ENCODE measurements at places on chromosomes 4 and X.

DNA sequence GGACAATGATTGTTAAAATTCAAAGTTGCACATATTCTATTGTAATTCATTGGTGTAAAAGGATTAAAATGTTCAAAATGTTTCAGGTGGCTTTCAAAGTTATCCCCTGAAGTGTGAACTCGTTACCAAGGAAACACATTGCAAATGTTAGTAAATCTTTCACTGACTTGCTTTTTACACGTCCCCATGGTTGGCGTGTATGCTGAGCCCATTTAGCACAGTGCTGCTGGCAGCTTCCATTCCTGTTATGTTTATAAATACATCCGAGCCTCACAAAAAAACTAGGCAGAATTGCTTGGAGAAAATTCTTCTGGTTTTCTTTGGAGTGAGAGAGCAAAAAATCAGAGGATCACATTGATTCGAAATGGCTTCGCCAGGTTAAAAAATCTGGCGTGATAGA lies 105.9 kb upstream of the HPGD start:
- DNase-seq: no peak

DNA sequence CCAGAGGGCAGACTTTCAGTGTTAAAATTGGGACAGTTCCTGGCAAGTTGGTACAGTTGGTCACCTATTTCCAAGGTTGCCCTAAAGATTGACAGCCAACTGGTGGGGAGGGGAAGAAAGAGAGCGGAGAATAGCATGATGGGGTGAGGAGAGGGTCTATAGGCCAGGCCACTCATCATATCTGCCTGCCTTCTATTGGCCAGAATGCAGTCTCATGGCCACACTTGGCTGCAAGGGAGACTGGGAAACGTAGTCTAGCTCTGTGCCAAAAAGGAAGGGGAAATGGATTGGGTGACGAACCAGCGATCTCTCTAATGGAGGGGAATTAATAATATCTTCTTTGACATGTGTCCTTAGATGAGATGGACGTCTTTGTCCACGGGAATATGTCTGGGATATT lies 197.4 kb upstream of the ATP6AP2 start:
- no peak for DNase-seq

- DNase-seq: no peak
Measured at GRCh38 chr4:175514174-175514573, 297.9 kb downstream of the GPM6A start.

DNA sequence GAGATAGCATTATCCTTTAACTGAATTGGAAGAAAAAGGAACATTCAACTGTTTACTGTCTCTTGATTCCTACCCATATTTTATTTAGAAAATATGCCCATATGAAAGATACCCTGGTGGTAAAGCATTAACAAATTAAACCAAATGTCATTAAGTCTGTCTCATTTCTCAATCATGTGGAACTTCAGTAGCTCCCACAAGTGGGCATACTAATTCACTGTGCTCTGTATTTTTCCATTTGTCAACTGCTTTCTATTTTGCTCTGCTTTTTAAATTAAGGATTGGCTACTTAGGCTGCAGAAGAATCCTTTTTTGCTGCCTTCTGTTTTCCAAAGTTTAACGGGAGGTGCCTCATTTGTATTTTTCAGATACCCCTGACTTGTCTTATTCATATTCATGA lies 77.2 kb downstream of the DDIT4L start:
- DNase-seq: no peak

GRCh38 chrX:44006081-44006480 lies 32.9 kb upstream of the NDP start:
- no peak for DNase-seq

DNA sequence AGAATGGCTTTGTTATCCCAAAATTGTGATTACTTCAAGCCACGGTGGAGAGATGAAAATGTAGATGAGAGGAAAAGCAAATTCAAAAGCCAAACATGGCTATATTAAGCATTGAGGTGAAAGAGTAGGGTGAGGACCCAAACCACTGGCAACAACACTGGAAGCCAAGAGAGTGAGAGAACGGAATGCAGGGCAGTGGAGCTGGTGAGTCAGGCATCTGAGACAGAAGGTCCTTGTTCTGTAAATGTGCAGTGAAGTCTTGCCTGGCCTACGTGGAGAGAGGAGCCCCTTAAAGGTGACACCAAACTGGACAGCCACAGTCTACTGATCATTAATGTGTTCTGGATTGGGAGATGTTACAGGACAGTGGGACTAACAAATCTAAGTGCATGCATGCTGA lies 22.8 kb upstream of the SEC24B start:
- no peak for DNase-seq

GRCh38 chr4:151960449-151961230 lies 199.8 kb upstream of the GATB start:
- DNase-seq: no peak

DNA sequence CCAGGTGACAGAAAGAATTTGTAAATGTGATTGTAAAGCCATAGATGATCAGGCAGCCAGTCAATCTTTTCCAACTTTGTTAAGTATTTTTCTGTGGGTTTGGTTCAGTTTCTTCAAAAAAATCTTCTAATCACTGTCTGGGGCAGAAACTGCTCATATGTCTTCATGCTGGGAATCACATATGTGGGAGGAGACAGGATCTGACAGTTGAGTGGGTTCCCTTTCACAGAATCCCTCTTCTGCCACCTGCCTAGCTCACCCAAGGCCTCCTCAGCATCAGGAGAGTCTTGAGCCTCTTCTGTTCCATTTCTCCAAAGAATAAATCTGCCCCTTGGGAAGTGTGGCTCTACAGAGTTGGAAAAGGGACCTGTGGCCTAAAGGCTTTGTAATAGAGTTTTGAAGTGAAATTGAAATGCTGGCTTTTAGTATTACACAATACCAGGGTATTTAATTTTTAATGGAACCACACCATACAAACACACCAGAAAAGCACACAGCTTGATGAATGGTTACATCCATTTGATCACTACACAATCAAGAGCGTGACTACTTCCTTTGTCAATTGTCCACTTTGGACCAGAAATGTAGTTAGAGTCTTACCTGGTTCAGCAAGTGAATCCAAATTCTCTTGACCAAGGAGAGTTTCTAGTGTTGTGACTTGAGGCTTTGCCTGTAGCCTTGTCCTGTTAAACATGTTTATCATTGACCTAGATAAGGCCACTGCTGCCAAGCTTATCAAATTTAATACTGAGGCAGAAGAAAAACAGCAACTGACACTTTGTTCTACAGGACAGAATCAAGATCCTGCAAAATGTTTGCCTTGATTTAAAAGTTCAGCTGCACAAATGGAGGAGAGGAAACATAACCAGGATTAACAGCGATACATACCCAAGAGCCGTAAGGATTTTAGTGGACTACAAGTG lies 20.4 kb downstream of the MSMO1 start:
- no peak for DNase-seq

DNA sequence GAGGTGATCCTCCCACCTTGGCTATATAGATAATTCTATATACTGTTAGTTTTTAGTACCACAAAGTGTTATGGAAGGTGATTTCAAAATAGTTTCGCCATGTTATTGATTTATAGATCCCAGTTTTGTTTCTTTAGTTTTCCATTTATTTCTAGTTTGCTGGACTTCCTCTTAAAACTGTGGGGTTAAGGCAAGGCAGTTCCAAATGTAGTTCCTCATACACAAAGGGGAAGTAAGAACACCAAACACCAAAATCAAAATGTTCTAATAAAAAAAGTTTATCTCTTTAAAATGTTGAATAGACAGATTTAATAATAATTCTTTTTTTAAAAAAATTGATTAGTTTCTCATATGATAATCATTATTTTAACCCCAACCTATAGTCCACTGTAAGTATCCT lies 6.8 kb upstream of the CISD2 start:
- no peak for DNase-seq

- no peak for DNase-seq
Measured at GRCh38 chr4:110666030-110666429, 43.2 kb upstream of the PITX2 start.

GRCh38 chr4:183438458-183439113 lies 5.8 kb upstream of the CDKN2AIP start:
- DNase-seq: no peak

DNA sequence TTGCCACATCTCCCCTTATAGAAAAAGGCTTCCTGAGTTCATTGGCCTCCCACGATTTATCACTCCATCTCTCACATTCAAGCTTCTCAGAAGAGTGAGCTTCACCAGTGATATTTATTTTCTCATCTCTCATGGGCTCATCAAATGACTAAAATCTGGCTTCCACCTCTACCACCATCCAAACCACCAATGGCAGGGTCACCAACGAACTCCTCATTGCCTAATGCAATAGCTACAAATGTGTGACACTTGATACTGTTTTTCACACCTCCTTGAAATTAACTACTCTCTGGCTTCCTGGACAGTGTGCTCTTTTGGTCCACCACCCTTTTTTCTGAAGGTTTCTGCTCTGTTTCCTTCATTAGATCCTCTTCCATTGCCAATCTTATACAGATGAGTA lies 129.0 kb downstream of the SH2D1A start:
- no peak for DNase-seq

- DNase-seq: no peak
Measured at GRCh38 chr4:151218343-151218742, 58.6 kb upstream of the PRSS48 start.

DNA sequence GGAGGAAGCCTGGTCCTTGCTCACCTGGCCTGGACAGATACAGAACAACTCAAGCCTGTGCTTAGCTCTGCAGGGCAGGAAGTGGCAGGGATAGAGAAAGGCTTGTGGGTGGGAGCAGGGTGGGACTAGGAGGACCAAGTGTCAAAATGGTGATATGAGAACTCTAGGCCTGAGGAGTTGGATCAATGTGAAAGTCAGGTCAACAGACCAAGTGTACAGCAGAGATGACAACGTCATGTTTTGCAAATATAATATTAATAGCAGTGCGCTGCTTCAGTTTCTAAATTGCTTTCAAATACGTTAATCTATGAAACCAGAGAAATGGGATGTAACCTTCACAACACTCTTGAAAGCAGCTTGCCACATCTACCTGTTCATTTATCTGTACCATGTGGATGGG lies 114.2 kb upstream of the MAP3K15 start:
- DNase-seq: no peak

- peak; percentile 40 for DNase-seq
Measured at GRCh38 chrX:77446029-77446585, 1.1 kb upstream of the FGF16 start.

DNA sequence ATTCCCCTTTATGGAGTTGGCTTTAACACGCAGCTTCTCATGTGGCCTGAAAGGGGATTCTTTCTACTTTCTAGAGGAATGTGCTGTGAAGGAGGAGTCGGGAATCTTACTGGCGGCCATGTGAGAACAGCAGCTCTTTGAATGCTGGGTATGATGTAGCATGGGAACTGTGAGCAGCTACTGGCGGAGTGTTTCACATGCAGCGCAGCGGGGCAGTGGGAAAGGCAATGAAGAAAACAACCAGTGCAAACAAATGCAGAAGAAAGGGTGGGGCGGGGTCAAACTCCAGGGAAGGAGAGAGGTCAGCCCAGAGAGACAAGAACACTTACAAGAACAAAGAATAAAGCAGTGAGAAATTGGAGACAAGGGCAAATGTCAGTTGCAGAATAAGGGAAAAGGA lies 363.8 kb upstream of the FTHL17 start:
- DNase-seq: peak; percentile 27

GRCh38 chr4:41363384-41363981 lies 106.8 kb downstream of the UCHL1 start:
- no peak for DNase-seq

- no peak for DNase-seq
Measured at GRCh38 chr4:165631208-165631894, 241.7 kb upstream of the TLL1 start.

- no peak for DNase-seq
Measured at GRCh38 chrX:65528293-65528692, 6.3 kb downstream of the LAS1L start.

- DNase-seq: no peak
Measured at GRCh38 chr4:175622887-175623286, 189.2 kb downstream of the GPM6A start.

DNA sequence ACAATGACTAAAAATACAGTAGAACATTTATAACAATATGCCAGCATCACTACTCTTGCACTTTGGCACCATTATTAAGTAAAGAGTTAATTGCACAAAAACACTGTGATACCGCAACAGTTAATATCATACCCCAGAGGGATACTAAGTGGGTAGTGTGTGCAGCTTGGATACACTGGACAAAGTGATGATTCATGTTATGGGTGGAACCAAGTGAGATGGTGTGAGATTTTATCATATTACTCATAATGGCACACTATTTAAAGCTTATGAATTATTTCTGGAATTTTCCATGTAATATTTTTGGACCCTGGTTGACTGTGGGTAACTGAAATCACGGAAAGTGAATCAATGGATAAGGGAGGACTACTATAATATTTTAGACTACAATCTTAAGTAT lies 265.3 kb downstream of the PCDH18 start:
- DNase-seq: no peak

- no peak for DNase-seq
Measured at GRCh38 chr4:63563288-63564014, 845.8 kb downstream of the TECRL start.

GRCh38 chr4:187782286-187782824 lies 213.2 kb upstream of the ZFP42 start:
- DNase-seq: no peak

DNA sequence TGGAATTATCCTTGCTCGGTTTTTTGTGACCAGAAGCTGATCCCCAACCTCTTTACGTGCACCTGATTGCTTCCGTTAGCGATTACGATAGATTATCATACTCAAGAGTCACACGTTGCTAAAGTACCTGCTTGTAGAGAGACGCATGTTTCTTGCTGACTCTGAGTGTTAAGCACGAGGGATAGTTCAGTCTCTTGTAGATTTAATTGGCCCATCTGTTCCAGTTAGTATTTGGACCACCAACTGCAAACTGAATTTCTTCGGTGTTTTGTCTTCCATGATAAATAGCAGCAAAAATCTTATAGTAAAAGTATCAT lies 516 bp upstream of the COX18 start:
- no peak for DNase-seq

DNA sequence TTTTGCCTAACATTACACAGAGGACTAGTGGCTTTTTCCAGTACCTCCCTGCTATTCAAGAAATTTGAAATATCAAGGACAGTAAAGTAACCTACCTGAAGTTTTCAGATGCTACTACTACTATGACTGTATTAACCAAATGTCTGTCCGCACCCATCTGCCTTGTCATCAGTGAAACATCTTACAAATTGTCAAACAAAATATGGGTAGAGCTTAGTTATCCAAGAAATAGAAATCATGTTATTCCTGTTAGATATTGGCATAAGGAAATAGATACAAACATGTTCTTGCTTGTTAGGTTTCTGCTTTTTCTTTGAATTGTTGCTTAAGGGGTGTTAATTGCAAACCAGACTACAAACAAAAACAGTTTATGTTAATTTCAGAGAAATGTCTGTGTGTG lies 63.9 kb downstream of the PLS3 start:
- DNase-seq: no peak

GRCh38 chrX:70774223-70774622 lies 134.3 kb downstream of the TEX11 start:
- DNase-seq: no peak

All from NT2/D1 (cell line).